ENCODE measurements at places on chromosomes 1 and 21. TPM values are rescaled to one million over a fixed set of nuclear protein-coding genes. Genes with fewer than 3 reads are reported as not detected.

The KRTAP13-2 gene
- total RNA-seq, result not detected

The GPA33 gene
- total RNA-seq, result 3.4 TPM

The FCRL4 gene
- not detected for total RNA-seq

The MTARC1 gene
- total RNA-seq, result not detected

The PADI4 gene
- total RNA-seq, result 0.17 TPM

The YBEY gene
- total RNA-seq, result 12.7 TPM

The ATP1A4 gene
- total RNA-seq, result not detected

The OR2L3 gene
- total RNA-seq, result not detected

The ILDR2 gene
- 8.4 TPM for total RNA-seq

The CAPN9 gene
- total RNA-seq, result not detected

The INAVA gene
- not detected for total RNA-seq

Data from T-helper 1 cell treated with Interleukin-12 subunit alpha and Interleukin-12 subunit beta and Interleukin-4 antibody, amounts not matched to agents 30 ng/mL and 1 ng/mL, for 36 hours (primary cell).